Stimulated activated CD4-positive, alpha-beta T cell treated with anti-CD3 and anti-CD28 coated beads, Interleukin-1b, Interleukin-23, amount 100 ng/mL, for 1 hour (primary cell): ENCODE measurements at places on chromosomes 16 and 17.

DNA sequence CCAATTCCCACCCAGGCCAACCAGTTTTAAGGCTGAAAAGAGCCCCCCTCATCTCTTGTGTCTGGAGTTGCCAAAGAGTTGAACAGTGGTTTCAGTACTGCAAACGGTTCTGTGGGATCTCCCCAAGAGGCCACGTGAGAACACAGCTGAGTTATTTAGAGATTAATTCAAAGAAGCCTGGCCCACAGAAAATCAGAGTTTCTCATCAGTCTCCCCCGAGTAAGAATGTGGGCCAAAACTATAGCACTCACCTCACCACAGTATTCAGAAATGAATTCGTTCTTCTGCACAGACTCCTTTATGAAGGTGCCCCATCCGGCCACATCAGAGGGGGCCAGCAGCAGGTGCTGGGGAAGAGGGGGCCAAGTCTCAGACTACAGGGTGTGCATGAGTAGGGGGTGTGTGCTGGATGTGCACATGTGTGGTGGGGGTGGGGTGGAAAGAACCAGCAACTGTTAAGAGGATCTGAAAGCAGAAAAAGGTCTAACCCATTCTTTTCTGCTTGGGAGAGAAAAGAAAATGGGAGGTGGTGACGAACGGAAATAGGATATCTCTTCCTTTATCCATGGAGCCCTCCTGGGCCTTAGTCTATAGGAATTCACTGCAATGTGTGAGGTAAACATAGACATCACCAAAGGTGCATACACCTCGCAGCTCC lies 22.6 kb downstream of the CNTNAP1 start:
- no peak for DNase-seq

GRCh38 chr16:15597822-15598647 lies 44.9 kb downstream of the MARF1 start:
- no peak for DNase-seq

GRCh38 chr17:73901661-73902415 lies 257.6 kb upstream of the SDK2 start:
- DNase-seq: no peak

DNA sequence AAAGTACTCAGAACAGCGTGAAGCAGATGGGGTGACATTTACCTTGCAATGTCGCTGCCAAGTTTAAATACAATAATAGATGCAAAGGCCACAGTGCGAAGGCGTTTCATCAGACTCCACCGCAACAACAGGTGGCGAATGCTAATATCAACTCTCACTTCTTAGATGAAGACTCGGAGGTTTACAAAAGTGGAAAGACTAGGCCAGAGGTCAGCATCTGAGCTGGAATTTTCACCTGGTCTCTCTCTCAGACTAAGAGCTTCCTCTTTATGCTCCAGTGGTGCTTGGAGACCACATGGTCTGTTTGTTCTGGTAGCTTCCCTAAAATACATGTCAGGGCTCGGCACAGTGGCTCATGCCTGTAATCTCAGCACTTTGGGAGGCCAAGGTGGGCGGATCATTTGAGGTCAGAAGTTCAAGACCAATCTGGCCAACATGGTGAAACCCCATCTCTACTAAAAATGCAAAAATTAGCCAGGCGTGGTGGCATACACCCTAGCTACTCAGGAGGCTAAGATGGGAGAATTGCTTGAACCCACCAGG lies 169.1 kb downstream of the XYLT1 start:
- DNase-seq: no peak

GRCh38 chr16:80846680-80847079 lies 42.3 kb upstream of the CDYL2 start:
- no peak for DNase-seq

- DNase-seq: no peak
These were observed 820.7 kb downstream of the KCNJ18 start for GRCh38 chr17:22512997-22513538.

GRCh38 chr17:81556863-81557262 lies 4.7 kb upstream of the FAAP100 start:
- DNase-seq: no peak

- no peak for DNase-seq
These were observed 292.0 kb upstream of the CDH11 start for GRCh38 chr16:65413861-65414260.

DNA sequence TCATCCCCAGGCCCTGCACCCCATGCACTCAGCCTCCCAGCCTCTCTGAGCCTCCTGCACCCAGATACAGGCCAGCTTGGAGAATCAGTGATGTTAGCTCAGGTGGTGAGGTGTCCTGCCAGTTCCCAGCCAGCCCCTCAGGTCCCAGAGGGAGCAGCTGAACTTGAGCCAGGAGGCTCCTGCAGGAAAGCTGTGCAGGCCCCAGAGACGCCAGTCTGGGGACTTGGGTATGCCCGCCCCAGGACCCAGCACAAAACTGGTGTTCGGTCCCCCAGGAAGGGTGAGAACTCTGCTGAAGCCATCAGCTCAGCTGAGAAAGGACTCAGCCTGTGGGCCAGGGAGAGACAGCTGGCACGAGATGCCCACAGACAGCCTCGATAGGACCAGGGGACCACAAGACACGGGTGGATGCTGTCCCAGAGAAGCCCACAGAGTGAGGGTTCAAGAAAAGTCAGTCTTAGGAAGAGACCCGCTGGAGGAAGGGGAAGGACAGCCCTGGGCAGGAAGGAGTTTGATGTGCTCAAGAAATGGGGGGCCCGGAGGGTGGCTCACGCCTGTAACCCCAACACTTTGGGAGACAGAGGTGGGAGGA lies 11.0 kb downstream of the ENDOV start:
- DNase-seq: no peak

GRCh38 chr16:75023009-75023408 lies 24.2 kb downstream of the ZNRF1 start:
- no peak for DNase-seq

GRCh38 chr17:10033449-10033848 lies 128.4 kb upstream of the RCVRN start:
- no peak for DNase-seq

DNA sequence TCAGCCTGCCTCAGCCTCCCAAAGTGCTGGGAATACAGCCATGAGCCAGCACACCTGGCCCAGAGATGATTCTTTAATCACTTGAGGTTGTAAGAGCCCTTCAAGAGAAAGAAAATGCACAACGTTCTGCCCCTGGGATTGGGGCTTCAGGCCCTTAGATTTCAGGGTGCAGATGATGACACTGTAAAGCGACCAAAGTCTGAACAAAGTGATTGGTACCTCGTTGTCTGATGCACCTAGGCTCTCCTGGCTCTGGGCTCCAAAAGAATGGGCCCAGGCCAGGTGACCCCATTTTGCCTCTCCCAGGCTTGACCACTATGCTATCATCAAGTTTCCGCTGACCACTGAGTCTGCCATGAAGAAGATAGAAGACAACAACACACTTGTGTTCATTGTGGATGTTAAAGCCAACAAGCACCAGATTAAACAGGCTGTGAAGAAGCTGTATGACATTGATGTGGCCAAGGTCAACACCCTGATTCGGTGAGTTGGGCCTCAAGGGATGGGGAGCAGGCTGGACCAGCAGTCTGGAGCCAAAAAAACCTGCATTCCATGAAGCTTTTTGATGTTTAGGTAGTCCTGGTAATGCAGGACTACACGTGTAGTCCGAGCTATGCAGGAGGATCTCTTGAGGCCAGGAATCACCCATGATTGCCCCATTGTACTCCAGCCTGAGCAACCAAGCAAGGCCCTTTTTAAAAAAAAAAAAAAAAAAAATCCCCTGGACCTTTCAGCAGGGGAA lies 2.8 kb downstream of the RPL23A start:
- no peak for DNase-seq

GRCh38 chr17:17790637-17791464 lies 45.9 kb downstream of the SREBF1 start:
- no peak for DNase-seq

GRCh38 chr17:16937431-16937830 lies 34.5 kb downstream of the TNFRSF13B start:
- no peak for DNase-seq

- DNase-seq: no peak
These were observed 69.2 kb downstream of the CYB561 start for GRCh38 chr17:63376949-63377348.

DNA sequence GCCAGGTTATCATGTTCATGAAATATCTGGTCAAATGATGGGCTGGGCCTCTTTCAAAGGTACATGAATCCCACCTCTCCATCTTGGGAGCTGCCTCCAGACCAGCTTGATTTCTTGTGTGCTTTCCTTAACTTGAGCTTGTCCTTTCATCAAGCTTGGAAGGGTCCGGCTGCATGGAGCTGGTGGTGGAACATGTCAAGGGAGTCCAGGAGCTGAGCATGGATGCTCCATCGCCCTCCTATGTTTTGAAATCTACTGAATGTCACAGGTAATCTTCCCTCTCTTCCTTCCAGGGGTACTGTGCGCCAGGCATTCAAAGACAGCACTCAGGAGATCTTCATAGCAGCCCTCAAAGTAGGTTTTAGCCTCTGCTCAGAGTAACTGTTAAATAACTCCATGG lies 105.8 kb downstream of the N4BP1 start:
- DNase-seq: no peak

DNA sequence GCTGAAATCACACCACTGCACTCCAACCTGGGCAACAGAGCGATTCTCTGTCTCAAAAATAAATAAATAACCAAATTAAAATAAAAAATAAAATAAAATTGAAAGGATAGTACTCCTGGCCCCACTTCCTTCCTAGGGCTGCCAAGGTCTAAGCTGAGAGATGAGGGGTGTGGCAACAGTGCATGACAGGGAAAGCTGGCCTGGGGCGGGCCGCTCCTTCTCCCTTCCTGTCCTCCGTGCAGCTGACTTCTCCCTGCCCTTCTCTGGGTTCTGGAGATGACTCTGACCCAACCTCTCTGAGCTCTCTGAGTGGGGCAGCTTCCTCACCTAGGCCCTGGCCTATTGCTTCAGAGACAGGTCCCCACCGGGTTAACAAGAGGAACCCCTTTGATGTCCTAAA lies 8.7 kb upstream of the SLC25A39 start:
- DNase-seq: no peak

DNA sequence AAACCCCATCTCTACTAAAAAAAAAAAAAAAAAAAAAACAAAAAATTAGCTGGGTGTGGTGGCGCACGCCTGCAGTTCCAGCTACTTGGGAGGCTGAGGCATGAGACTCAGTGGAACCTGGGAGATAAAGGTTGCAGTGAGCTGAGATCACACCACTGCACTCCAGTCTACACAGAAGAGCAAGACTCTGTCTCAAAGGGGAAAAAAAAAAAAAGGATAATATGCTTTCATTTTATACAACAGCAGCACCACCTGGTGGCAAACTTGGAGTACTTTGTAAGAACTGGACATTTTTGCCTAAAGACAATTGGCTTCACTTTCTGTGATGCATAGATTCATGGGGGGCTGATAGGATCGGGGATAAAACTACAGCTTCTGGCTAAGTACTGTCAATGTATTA lies 8.5 kb downstream of the CHTF8 start:
- peak; percentile 21 for DNase-seq

GRCh38 chr17:15271741-15272140 lies 6.6 kb upstream of the PMP22 start:
- no peak for DNase-seq

DNA sequence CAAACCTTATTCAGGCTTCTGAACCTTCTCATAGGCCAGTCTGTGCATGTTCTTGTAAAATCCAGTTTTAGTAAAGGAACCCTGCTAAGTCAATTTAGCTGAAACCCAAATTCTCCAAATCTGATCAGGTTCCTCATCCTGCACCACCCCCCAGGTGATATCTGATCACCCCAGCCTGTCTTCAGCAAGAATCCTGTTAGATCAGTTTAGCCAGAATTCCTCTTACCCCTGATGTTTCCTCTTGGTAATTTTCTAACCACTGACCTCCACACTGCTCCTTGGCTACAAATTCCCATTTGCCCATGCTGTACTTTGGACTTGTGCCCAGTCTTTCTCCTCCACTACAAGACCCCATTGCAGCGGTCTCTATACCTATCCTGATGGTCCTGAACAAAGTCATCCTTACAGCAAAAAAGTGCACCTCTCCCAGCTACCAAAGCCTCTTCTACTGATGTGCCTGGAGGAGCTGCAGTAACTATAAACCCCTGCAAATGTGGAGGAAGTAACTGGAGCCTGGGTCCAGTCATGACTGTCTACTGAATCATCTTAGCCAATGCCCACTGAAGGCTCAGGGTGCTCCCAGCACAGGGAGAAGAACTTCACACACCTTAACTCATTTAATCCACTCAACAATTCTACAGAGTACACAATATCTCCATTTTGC lies 23.8 kb downstream of the TEX14 start:
- no peak for DNase-seq

DNA sequence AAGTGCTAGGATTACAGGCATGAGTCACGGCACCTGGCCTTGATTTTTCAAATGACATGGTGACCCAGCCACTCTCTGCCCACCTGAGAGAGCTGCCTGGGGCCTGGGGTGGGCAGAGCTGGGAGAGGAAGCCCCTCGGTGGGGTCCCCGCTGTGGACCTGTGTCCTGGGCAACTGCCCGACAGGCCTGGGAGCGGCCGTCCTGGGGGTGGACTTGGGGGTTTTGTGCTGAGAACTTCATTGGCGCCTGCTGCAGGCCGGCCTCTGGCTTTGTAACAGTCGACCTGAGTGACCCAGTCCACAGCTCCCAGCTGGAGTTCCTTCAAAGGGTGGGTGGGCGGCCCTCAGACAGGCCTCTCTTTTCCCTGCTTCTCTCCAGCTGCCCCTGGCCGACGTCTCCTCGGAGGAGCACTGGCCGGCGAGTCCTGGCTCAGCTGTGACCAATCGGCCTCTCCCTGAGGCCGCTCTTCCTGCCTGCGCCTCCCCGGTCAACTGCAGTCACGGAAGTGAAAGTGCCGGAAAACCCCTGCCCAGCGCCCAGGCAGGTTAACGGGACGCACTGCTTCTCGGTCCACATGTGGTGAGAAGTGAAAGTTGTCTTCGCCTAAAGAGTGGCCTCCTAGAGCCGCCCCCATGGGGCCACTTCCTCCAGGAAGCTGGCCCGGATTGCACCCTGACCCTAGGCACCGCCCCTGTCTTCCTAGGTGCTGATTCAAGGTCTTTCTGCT lies 5.5 kb downstream of the CBFA2T3 start:
- DNase-seq: no peak

- DNase-seq: no peak
These were observed 409.6 kb upstream of the CDH11 start for GRCh38 chr16:65531475-65531874.

- DNase-seq: no peak
These were observed 147.9 kb downstream of the HS3ST3B1 start for GRCh38 chr17:14448818-14449217.

- DNase-seq: no peak
These were observed 19.5 kb downstream of the CDH11 start for GRCh38 chr16:65102326-65102725.

DNA sequence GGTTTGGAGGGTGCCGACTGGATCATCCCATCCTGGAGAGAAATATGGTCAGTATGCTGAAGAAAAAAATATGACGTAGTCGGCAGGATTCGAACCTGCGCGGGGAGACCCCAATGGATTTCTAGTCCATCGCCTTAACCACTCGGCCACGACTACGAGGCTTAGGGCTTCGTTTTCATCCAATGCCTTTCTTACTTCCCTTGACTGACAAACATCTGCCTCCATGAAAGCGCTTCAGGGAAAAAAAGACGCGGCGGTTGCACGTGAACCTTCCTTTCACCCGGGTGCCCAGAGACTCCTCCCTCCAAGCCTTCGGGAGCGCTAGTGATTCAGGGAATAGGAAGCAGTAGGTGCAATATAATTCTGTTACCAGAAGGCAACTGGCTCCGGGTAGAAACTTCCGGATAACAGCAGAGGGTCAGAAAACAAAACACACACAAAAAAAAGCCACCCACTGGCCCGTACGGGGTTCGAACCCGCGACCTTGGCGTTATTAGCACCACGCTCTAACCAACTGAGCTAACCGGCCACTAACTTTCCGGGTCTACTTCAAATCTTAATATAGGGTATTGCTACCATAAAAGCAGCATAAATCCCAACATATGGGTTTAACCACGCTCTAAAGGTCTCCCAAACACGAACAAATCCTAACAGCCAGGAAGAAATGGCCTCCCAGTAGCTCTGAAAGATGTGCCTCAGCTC lies 16.3 kb upstream of the AURKB start:
- no peak for DNase-seq
